Cerebellum (tissue), 4 donors: ENCODE measurements at places on chromosomes 7 and 10. TPM values are rescaled to one million over a fixed set of nuclear protein-coding genes. Genes with fewer than 3 reads are reported as not detected.

SLC18A2 gene
- 6.5 TPM for total RNA-seq

DNA sequence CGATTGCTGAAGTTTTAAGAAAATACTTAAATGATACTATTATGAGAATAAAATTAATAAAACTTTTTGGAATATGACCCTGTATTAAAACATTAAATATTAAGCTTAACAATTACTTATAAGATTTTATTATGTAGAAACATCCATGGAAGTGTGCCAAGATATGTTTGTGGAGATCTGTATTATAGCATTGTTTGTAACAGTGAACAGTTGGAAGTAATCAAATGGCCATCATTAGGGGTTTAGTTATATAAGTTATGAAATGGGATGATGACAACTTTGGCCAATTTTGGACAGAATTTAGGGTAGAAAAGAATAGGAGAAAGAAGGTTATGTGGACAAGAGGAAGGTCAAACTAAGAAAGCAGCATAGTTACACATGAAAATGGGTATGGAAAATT, 88.0 kb downstream of the AKAP9 start:
- no peak for DNase-seq

GRCh38 chr10:79140855-79141254, 72.1 kb downstream of the ZMIZ1 start:
- DNase-seq: no peak

ARMS2 gene
- not detected for total RNA-seq

DNA sequence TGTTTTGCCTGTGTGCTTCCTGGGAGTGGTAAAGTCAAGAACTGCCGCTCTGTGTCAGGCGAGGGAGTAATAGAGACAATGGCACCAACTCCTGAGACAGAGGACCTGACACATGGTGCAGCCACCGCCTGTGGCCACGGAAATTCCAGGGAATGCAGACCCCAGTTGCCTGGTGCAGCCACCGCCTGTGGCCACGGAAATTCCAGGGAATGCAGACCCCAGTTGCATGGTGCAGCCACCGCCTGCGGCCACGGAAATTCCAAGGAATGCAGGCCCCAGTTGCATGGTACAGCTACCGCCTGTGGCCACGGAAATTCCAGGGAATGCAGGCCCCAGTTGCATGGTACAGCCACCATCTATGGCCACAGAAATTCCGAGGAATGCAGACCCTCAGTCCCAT, 8.7 kb downstream of the DIP2C start:
- DNase-seq: no peak

DNA sequence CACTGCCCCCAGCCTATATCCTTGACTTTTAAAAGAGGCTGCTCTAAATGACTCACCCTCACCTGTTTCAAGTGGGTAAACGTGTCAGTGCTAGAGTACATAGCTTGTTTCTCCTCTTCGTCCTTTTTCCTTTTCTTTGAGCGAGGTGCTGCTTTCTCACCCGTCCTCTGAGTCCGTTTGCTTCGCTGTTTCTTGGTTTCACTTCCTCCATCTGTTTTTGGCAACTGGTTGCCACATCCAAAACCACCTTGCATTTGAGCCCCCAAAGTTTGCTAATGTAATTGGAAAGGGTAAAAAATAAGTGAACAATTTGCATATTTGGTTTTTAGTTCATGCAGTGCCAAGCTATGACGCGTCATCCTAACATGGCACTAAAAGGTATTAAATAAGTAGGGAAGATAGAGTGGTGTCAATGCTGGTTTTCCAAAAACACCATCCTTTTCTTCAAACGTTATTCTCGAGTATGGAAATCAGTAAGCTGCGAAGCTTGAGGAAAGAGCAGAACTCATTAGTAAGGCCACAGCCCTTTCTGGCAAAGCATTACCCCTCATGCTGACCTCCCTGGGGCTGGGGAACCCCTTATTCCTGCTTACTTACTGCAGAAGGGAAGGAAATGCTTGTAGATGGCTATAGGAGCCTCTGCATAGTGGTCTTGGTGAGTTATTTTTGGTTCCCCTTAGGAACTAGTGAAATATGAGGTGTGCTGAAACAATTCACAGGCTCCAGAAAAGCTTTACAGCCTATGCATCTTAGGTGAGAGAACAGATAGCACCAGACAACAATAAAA, 133.5 kb downstream of the GALNT11 start:
- DNase-seq: no peak

EPDR1 gene
- total RNA-seq: 21.2 TPM

MYL10 gene
- not detected for total RNA-seq

GRCh38 chr7:24249266-24249665, 34.7 kb upstream of the NPY start:
- no peak for DNase-seq

GRCh38 chr7:108308276-108308675, 148.0 kb downstream of the NRCAM start:
- no peak for DNase-seq

MRLN gene
- 12.2 TPM for total RNA-seq

GRCh38 chr7:16811551-16811950, 6.8 kb upstream of the AGR2 start:
- no peak for DNase-seq

DNA sequence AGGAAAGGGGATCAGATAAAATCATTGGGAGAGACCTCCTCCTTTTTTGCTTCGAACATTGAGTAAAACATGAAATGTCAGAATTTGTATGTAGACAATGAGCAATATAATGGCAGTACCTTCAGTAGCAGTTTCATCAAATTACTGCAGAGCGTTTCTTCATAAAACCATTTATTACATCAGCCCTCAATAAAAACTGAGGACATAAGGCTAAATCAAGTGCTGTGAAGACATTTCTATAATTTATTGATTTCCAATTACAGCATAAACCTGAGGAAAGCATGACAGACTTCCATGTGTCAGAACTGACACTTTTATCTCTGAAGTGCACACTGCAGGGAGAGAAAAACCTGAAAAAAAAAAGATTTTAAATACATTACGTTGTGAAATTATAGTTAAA, 172.6 kb upstream of the ZNF804B start:
- DNase-seq: no peak

- no peak for DNase-seq
These were observed 4.5 kb upstream of the DRGX start for GRCh38 chr10:49400365-49400764.

- no peak for DNase-seq
These were observed 7.0 kb upstream of the TRDMT1 start for GRCh38 chr10:17208476-17208875.

ZNF239 gene
- total RNA-seq: 14.1 TPM

TEX36 gene
- total RNA-seq: not detected

DNA sequence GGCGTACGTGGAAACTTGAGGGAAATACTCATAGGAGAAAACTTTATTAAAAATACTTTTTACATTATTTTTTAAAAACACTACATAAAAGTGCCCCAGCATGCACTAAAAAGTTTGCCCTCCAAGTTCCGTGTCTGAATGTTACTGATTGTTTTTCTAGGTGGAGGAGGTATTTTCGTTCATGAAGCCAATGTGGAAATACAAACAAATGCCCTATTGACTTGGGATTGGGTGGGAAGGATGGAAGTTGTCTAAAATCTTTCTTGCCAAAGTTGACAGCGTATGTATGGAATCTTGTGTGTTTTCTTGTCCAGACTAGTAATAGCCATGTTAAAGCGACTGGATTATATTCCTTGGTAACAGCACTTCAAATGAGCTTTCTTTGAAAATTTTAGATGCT, 1.2 kb downstream of the PROSER2 start:
- no peak for DNase-seq

PNLIPRP3 gene
- not detected for total RNA-seq

DNA sequence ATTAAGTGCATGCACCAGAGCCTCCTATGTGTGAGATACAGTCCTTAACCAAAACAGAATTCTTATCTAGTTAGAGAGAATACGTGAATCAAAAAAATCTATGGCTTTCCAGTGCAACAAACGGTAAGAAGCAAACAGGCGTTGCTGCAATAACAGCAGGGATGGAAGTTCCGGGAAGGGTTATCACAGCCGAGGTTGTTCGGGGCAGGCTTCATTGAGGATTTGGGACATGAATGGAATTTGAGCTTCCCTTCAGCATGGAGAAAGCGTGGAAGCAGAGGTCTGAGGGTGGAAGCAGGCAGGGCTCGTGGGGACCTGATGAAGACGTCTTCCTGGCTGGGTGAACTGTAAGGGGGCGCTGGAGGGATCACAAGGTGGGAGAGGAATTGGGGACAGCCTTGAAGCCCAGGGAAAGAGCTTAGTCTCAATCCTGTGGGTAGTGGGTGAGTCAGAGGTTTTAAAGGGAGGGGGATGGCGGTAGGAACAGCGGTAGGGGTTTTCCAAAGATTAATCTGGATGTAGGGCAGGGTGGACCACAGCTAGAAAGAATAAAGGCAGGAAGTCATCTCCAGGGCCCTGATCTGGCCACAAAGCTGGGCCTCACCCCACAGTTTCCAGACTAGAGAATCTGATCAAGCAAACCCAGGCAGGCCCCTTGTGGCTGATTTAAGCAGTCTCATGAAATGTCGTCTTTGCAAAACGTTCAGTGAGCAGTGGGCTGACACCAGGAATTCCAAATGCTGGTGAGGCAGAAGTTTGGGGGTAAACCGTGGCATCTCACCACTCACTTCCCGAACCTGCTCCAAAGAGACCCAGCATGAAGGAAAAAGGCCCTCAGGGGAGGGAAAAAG, 65.1 kb downstream of the CALML3 start:
- DNase-seq: no peak

CPA1 gene
- not detected for total RNA-seq

PTPRZ1 gene
- 180 TPM for total RNA-seq

MYH16 gene
- not detected for total RNA-seq

SORCS1 gene
- total RNA-seq: 25.6 TPM

RBM20 gene
- total RNA-seq: 0.91 TPM

DNAJC12 gene
- total RNA-seq: 12.3 TPM

- DNase-seq: no peak
These were observed 3.7 kb downstream of the FGF8 start for GRCh38 chr10:101772017-101772894.

DNA sequence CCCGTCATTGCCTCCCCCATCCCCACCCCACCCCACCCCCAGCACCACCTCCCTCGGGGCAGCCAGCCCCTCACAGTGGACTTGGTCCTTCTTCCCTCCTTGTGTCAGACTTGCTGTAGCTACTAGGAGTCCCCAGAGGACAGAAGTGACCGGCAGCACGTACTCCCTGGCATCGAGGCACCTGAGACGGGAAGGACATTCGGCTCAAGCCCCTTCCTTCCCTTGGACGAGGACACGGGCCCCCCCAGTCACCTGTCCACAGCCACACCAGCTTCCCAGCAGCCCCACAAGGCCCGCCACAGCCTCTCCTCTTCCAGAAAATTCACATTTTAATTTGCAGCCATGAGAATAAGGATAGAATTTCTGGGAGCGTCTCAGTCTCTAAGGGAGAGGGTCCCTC, 267.8 kb upstream of the SHH start:
- DNase-seq: no peak

DNA sequence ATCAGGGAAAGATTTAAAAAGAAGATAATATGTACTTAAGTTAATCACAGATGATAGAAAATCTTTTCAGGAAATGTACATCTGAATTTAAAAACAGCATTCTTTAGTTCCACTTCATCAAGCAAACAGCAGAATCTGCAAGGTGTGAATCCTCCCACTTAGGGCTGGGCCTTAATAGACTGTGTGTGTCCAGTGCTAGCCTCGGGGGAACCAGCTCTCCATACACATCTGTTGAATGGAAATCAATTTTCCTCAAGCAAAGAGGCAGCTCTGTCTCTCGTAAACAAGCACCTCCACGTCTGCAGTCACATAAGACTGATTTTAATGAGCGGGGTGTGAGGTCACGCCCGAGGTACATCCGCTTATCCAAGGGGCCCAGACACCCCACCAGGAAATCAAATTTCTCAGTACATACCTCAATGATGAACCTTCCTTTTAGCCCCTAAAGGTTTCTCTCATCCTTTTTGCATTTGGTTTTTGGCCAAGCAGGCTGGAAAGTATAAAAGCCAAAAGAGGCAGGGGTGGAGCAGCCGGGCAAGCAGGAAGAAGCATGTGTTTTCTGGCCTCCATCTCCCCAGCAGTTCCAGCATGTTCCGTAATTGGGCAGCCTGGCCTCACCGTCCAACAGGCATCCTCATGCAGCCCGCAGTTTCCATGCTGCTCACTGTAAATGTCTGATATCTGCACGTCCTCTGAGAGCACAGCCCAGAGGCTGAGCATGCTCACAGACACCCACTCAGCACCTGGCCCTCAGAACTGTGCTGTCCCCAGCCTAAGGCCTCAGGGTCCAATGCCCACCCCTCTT, 131.3 kb downstream of the GLI3 start:
- no peak for DNase-seq

GRM3 gene
- total RNA-seq: 74.5 TPM

GRCh38 chr7:132410861-132411541, 165.3 kb downstream of the PLXNA4 start:
- DNase-seq: no peak

GRCh38 chr7:158030566-158030965, 557.1 kb downstream of the PTPRN2 start:
- DNase-seq: no peak

- peak; percentile 82 for DNase-seq
These were observed 81.9 kb upstream of the CALN1 start for GRCh38 chr7:72493850-72494661.

DNA sequence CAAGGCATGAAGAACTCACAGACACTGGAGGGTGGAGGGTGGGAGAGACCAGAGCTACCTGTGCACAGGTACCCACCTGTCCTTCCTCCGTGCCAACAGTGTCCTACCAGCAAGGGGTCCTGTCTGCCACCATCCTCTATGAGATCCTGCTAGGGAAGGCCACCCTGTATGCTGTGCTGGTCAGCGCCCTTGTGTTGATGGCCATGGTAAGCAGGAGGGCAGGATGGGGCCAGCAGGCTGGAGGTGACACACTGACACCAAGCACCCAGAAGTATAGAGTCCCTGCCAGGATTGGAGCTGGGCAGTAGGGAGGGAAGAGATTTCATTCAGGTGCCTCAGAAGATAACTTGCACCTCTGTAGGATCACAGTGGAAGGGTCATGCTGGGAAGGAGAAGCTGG, 21.8 kb downstream of the PRSS2 start:
- no peak for DNase-seq

- DNase-seq: no peak
These were observed 45.4 kb upstream of the GRID1 start for GRCh38 chr10:86411852-86412560.

DNA sequence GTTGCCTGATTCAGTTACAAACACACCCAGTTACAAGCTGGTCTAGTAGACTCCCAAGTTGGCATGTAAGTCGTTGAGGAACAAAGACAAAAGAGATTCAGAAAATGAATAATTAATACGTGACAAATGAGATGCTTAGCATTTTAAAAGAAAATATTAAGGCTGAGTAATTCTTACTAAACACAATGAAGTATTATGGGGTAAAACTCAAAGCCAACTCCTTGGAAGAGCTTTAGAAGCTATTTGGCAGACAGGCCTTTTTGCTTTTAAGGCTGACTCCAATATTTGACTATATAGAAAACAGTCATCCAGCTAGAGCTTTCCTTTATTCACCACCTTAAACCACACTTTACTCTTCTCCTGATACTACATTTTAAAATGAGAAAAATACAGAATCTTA, 5.4 kb downstream of the TRDMT1 start:
- DNase-seq: no peak

GAD2 gene
- total RNA-seq: 29.6 TPM

GRCh38 chr7:115734641-115735040, 295.9 kb downstream of the TFEC start:
- DNase-seq: no peak
